Uterus (tissue), 4 donors: ENCODE measurements at places on chromosomes 12 and 14. TPM values are rescaled to one million over a fixed set of nuclear protein-coding genes. Genes with fewer than 3 reads are reported as not detected.

The RPS26 gene
- 35.4 TPM for total RNA-seq

The IL31 gene
- not detected for total RNA-seq

The BATF gene
- total RNA-seq: not detected

DNA sequence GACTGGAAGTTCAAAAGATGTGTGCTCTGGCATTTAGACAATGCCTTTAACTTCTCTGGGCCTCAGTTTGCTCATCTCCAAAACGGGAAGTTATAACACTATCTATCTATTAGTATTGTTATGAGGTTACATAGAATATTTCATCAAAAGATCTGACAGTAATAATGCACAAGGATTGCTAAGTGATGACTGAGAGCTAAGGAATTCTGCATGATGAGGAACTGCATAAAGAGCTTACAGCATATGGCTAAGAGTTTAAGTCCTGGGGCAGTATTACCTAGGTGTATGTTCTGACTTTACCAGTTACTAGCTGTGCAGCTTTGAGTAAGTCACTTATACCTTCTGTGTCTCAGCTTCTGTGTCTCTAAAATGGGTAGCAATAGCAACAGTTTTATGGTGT is 160.1 kb upstream of the TMPO start:
- DNase-seq: no peak

GRCh38 chr14:104069541-104069940 is 16.0 kb upstream of the ASPG start:
- no peak for DNase-seq

GRCh38 chr12:47731723-47732122 is 6.4 kb upstream of the ENDOU start:
- DNase-seq: no peak

- no peak for DNase-seq
These were observed 145.3 kb upstream of the DCN start for GRCh38 chr12:91327889-91328288.

- no peak for DNase-seq
These were observed 17.7 kb upstream of the SLCO1B1 start for GRCh38 chr12:21113266-21113665.

DNA sequence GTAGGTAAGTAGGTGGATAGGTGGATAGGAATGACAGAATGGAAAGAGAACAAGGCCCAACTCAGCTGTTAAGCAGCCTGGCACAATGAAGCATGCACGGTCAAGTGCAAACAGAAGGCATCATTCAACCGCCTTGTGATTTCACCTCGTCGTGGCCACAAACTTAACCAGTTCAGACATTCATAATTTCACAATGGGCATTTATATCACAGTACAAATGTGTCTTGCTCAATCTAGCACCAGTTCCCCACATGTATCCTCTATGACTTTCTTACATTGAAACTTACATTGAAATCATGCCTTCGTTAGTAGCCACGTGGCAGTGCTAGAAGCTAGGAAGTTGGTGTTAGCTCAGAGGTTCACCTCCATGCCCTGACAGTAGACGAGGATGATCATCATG is 207.5 kb downstream of the ETV6 start:
- no peak for DNase-seq
